ENCODE measurements at places on chromosomes 7 and 10.

- DNase-seq, result no peak
Observed at GRCh38 chr10:12622691-12623090, 273.3 kb downstream of the CAMK1D start.

- no peak for DNase-seq
Observed at GRCh38 chr7:117777335-117778142, 95.7 kb downstream of the CTTNBP2 start.

GRCh38 chr7:38831259-38831996, 77.6 kb downstream of the VPS41 start:
- no peak for DNase-seq

GRCh38 chr7:47663213-47663612, 81.3 kb upstream of the TNS3 start:
- no peak for DNase-seq

DNA sequence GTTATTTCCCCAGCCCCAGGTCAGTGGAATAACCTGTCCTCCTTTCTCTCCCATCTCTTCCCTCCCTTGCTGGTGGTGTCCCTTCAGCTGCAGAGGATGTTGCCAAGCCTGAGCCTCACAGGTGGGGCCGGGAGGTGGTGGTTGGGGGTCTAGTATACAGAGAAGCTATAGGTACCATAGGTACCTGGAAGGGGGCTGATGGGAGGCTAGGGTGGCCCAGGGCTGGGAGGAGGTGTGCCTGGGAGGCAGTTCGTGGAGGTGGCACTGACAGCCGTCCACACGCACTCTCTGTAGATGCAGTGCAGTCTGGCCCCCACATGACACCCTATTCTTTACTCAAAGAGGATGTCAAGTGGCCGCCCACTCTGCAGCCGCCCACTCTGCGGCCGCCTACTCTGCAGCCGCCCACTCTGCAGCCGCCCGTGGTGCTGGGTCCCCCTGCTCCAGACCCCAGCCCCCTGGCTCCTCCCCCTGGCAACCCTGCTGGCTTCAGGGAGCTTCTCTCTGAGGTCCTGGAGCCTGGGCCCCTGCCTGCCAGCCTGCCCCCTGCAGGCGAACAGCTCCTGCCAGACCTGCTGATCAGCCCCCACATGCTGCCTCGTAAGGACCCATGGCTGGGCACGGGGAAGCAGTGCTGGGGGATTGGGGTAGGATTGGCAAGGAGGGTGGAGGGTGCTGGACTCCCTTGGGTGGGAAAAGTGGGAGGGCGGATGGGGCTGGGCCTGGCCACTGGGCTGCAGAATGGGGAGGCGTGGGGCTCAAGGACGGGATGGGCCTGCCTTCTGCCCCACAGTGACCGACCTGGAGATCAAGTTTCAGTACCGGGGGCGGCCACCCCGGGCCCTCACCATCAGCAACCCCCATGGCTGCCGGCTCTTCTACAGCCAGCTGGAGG, 9.5 kb downstream of the IRF5 start:
- DNase-seq, result no peak

DNA sequence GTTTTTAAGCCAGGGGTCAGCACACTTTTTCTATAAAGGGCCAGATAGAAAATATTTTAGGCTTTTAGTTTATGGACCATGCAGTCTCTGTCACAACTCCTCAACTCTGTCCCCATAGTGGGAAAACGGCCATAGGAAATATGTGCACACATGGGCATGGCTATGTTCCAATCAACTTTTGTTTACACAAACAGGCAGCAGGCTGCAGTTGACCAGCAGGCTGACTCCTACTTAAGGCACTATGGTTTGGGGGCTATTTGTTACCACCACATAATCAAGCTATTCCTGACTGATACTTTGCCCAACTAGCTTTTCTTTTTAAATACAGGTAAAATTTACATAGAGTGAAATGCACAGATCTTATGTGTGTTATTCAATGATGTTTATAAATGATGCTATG, 362.4 kb downstream of the LRMDA start:
- DNase-seq, result no peak

GRCh38 chr7:112938863-112939573, 147.6 kb downstream of the GPR85 start:
- peak; percentile 36 for DNase-seq

- DNase-seq, result no peak
Observed at GRCh38 chr7:24545215-24545614, 28.0 kb upstream of the PALS2 start.

- DNase-seq, result no peak
Observed at GRCh38 chr7:100126239-100126930, 382 bp upstream of the MBLAC1 start.

- DNase-seq, result no peak
Observed at GRCh38 chr7:136061433-136061832, 84.3 kb upstream of the MTPN start.

DNA sequence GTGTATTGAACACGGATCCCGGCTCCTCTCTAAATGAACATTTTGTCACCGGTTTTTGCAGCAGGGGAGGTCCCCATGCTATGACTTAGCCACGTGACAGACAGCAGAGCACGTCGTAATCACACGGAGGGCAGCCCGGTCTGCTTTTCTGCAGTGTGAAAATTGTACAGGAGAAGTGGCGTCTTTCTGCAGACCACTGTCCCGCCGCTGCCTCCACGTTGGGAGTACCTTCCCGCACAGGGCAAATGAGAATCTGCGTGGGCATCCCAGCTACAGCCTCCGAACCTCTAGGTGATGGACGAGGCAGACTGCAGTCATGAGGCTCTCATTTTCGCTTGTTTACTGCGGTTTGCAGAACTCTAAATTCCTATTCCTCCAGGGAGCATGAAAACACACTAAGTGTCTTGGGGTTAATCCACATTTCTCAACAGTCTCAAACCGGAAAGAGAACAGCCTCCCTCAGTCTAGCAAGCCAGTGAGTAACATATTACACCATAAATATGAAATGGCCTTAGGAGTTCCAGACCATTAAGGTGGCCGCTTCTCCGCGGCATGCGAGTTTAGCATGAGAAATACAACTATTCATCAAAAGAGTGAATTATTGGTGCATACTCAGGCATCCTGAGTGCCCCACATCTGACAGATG, 89.8 kb downstream of the TCERG1L start:
- DNase-seq, result no peak

GRCh38 chr7:141710301-141710700, 2.1 kb downstream of the WEE2 start:
- no peak for DNase-seq

GRCh38 chr7:41391818-41392217, 311.1 kb downstream of the INHBA start:
- no peak for DNase-seq

- peak; percentile 40 for DNase-seq
Observed at GRCh38 chr10:23314835-23315239, 29.8 kb downstream of the C10orf67 start.

GRCh38 chr7:113715262-113715661, 203.5 kb downstream of the PPP1R3A start:
- DNase-seq, result no peak

- no peak for DNase-seq
Observed at GRCh38 chr7:22468609-22469008, 31.4 kb downstream of the STEAP1B start.

- DNase-seq, result no peak
Observed at GRCh38 chr10:103849880-103850571, 5.3 kb downstream of the SH3PXD2A start.

- no peak for DNase-seq
Observed at GRCh38 chr10:103960103-103960502, 6.8 kb upstream of the SLK start.

GRCh38 chr10:92316610-92317009, 25.6 kb downstream of the MARCHF5 start:
- no peak for DNase-seq

- no peak for DNase-seq
Observed at GRCh38 chr7:106729720-106730385, 68.9 kb upstream of the CCDC71L start.

DNA sequence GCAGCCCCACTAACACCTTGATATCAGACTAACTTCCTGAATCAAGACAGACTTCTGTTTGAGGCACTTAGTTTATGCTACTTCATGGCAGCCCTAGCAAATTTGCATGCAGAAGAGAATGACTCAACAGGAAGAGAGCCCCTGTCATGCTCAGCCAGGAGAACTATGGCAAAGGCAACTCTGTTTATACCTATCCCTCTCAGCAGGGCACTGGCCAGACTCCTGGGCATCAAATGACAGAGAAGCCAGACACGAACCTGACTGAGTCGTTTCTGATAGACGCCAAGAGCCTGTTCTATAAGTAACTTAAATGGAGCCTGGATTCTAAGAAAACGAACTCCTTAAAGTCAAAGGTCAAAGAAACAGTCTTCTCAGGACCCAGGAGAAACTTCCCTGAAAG, 50.9 kb upstream of the UNC5B start:
- DNase-seq, result no peak

DNA sequence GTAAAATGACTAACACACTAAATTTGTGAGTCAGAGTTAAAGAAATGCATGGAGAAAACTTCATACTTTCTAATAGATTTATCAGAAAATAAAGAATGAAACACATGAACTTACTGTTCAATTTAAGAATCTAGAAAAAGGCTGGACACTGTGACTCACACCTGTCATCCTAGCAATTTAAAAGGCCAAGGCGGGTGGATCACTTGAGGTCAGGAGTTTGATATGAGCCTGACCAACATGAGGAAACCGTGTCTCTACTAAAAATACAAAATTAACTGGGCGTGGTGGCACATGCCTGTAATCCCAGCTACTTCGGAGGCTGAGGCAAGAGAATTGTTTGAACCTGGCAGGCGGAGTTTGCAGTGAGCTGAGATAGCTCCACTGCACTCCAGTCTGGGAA, 1106.2 kb upstream of the LRRN3 start:
- DNase-seq, result no peak

DNA sequence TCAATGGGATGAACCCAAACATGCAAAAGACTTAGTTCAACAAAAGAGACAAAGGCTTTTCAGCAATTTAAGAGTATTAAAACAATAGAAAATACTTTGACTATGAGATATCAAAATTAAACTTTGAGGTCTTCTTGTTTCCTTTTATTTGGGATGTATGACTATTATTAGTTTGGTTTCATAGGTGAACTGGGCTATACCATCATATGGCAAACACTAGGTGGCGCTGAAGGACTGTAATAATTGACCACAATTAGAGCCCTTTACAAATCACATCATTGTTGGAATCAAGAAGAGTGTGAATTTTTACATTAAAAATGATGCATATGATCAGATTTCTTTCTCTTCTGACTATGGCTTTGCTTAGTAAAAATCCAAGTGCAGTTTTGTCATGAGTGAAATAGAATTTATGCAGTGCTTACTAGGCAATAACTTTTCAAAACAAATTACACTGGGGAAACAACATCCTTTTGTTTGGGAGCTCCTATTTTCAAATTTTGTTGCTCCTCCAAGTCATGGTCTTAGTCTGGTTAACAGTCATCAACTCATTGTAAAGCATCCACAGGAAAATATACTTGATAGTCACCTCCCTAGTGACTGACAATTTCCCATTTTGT, 14.7 kb upstream of the NXPH1 start:
- no peak for DNase-seq

DNA sequence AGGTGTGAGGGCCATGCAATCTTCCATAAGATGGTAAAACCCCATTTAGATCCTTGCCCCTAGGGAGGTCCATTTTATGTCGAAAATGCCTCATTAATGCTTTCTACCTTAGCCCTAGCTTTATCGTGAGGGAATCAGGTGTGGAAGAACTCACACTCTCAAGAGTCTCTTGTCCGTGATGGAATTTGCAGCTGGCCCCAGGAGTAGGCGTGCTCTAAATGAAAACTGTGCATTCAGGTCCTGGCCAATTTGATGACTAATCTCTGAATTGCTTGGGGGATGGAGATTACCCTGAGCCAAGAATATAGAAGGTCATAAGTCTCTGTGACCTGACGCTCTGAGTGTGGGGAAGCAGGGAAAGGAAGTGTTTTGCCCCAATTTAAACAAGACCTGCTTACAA, 6.6 kb downstream of the C10orf90 start:
- DNase-seq, result no peak

GRCh38 chr10:22433875-22434274, 88.6 kb downstream of the SPAG6 start:
- no peak for DNase-seq

DNA sequence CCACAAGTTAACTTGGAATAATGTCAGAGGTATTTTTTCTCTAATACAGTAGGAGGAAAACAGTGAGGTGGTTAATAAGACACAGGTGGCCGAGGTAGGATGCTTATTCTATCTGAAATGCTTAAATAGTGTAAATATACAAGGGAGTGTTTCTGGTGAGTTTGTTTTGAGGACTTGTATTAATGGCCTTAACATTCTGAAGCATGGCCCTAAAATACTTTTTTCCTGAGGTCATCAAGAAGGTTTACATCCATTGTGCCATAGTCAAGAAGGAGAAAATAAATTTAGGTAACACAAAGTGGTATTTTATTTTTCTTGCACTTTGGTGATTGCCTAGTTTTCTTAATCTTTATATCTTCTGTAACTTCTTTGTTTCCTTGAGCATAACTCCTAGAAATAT, 18.8 kb downstream of the GNAI1 start:
- DNase-seq, result no peak

GRCh38 chr10:110207011-110207804, at the start of gene MXI1:
MXI1 (plus strand) TSS chr10:110207605; CDS start chr10:110207809, 204 bp downstream.
- peak; percentile 60 for DNase-seq

GRCh38 chr7:12385364-12385786, 18.3 kb downstream of the VWDE start:
- DNase-seq, result no peak

DNA sequence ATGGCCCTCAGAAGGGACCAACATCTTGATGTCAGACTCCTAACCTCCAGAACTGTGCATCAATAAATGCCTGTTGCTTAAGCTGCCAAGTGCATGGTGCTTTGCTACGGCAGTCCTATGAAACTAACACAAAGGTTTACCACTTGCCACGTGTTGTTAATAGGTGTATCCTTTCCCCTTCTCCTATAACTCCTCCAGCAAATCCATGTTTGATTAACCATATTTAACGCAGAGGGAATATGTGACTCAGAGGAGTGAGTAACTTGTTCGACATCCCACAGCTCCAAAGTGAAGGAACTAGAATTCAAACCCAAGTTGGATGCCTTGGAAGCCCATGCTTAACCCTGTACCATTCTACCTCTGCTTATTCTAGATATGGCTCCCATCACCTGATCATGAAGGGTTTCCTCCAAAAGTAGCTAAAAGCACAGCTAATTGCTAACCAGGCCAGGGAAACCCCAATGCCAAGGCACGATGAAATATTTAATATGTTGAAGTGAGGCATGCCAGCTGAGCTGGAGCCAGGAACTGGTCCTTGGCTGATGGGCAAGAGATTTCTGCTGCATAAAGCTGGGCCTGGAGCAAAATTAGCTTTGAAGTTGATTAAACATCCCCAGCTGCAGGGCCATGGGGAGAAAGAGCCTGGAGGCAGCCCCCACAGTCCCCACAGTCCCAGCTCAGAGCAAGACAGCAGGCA, 131.9 kb downstream of the C10orf90 start:
- DNase-seq, result no peak

Measured in stimulated activated naive CD8-positive, alpha-beta T cell treated with anti-CD3 and anti-CD28 coated beads, Interleukin-15, amount 100 ng/mL, for 72 hours (primary cell).